ENCODE measurements at places on chromosomes 11 and 22.

DNA sequence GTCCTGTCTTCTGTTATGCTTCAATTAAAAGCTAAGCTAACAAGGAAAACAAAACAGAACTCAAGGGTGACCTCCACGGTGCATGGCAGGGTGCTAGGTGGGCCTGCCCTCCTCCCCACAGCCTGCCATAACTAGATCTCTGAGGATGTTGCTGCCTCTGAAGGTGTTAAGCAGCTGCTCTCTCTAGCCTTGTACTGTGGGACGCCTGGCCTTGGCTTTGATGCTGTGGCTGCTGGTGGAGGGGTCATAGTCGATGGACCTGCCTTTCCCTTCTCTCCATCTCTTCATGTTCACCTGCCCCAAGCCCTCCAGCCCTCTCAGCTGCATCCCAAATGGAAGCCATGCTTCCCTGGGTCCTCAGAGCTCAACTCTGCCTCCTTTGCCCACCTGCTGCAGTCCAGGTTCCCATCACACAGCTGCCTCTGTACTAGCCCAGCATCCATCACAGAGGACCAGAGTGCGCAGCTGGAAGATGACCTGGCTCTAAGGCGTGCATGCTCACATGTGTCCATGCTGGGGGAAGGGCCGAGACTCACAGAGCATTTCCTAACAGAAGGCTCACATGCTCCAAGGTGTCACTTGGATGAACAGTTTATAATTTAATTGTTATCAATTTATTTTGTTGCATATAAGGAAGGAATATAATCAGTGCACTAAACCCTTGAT, 180.3 kb upstream of the E2F8 start:
- DNase-seq = no peak

GRCh38 chr22:20142711-20143621, 7.9 kb downstream of the CCDC188 start:
- DNase-seq = no peak

DNA sequence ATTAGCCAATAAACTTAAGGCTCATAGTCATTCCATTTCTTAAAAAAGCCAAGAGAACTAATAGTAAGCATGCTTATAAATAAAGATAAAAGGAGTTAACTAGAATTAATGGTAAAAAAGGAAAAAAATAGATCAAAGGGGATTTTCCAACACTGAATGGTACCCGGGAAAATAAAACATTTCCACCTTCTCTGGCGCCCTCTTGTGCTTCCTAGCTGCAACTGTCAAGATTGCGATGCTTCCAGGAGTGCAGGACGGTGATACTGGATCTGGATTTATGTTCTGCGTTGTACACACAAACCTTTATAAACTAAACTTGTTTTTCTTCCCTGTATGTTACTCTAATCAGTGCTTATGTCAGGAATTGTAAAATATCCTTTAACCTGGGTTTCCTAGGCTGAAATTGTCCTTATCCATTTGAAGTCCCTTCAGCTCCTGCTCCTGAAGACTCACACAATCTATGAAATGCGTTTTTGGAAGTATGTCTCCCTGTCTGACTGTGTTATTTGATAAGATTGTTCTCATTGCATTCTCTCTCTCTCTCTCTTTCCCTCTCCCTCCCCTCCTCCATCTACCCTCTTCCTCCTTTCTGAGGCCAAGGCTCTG, 9.6 kb upstream of the HTATIP2 start:
- no peak for DNase-seq

GRCh38 chr11:2093575-2094353, 45.4 kb downstream of the IGF2 start:
- no peak for DNase-seq

GRCh38 chr11:58784995-58785394, 53.3 kb upstream of the GLYAT start:
- DNase-seq = no peak

DNA sequence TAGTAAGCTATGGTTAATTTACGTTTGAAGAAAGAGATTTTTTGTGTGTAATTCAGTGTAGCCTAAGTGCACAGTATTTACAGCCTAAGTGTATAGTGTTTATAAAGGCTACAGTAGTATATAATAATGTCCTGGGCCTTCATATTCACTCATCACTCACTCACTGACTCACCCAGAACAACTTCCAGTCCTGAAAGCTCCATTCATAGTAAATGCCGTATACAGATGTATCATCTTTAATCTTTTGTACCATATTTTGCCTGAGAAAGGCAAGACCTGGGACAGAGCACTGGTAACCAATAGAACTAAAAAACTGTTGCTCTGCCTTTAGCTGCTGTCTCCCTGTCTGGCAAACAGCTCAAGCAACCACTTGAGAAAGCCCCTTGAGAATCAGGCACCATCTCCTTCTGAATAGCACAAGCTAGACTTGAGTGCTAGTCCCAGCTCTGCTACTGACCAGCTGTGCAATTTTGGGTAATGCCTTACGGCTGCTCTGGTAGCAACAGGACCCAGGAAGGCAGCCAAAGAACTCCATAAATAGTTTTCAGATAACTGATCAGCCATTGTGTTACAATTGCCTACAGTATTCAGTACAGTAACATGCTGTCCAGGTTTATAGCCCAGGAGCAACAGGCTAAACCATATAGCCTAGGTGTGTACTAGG, 131.3 kb downstream of the KCNC1 start:
- no peak for DNase-seq

GRCh38 chr22:50274311-50274710, 4.1 kb upstream of the MAPK11 start:
- no peak for DNase-seq

DNA sequence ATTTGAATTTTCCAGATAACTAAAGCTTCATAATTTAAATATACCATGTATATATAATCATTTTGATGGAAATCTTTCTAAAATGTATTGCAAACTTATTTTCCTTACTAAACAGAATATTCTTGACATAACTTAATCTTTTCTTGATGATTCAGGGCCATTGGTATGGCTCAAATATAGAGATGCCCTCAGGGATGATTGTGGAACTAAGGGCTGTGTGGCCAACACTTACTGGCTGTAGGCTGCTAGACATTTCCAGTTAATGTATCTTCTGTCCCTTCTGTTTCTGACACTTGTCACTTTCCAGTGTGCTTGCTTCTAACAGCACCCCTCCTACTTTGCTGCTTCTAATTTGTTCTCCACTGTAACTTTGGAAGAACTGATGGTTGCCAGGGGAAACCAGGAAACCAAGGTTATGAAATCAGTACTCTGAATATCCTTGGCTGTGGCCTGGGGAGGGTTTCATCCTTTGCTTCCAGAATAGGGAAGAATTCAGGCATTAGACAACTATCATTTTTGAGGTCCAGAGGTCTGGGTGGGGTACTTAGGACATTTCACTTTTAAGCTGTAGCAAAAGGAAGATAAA, 697.2 kb downstream of the ETS1 start:
- no peak for DNase-seq

DNA sequence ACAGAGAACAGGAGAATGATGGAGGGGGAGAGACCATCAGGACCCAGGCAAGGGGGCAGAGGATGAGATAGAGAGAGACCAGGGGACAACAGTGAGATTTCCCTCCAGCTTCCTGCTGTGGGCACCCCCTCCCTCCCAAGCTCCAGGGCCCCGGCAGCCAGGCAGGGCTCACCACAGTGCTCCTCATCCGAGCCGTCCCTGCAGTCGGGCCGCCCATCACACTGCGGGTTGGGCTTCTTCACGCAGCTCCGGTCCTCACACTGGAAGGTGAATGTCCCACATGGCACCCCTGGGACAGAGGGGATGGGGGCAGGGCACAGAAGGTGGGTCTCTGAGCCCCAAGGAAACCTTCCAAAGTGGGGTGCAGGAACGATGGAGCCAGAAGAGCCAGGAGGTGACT, 19.2 kb downstream of the KCTD17 start:
- DNase-seq = no peak

DNA sequence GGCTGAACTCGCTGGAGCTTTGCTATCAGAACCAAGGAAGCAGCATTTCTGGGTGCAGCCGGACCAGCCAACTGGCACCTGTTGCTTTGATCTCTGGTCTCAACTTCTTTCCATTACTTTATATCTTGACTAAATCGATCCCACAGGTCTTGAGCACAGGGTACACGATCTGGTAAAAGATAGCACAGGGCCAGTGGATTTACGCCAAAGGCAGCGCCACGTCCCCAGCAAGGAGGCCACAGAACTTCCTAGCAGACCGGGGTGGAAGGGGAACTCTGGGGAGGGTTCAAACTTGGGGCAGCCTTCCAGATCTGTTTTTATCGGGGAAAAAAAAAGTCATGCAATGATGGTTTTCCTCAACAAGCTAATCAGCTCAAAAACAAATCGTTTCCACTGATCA, 14.0 kb downstream of the VPS37C start:
- DNase-seq = no peak

DNA sequence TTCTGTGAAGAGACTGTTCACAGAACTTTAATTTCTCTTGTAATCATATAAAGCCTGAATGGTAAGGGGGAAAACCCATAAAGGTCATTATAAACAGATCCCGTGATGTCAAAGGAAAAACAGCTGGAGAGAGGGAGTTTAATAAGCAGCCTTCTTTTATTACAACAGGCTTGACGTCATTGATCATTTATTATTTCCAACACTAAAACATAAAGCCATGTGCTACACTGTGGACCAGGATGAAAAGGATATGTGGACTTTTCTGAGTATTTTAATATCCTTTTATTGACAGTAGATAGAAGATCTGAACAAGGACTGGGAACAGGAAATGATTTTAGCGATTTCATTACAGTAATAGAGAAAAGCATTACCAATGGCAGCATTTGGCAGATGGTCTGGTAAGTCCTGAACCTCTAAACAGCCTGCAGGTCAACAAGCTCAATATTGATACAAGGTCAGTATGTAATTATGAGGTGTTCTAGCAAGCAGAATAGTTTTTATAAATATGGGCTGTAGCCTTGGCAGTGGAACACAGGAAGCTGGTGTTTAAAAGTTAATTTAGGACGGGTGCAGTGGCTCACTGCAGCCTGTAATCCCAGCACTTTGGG, 25.1 kb upstream of the TPH1 start:
- no peak for DNase-seq

DNA sequence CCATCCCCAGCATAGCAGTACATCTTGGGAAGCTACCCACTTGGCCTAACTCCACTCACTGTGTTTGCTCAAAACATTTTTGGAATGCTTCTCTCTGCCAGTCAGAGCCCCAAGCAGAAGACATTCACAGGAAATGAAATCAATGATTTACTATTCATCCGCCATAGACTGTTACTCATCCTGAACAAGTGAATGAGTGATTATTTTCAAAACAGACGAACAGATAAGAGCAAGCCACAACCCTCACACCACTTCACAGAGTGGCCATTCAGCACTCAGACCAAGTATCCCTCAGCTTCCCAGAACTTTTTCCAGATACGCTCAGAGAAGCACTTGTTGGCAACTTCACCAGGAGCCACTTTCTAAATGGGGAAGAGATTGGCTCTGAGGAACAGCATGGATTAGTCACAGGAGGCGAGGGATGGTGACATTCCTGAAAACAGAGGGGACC, 13.0 kb upstream of the UBASH3B start:
- no peak for DNase-seq

DNA sequence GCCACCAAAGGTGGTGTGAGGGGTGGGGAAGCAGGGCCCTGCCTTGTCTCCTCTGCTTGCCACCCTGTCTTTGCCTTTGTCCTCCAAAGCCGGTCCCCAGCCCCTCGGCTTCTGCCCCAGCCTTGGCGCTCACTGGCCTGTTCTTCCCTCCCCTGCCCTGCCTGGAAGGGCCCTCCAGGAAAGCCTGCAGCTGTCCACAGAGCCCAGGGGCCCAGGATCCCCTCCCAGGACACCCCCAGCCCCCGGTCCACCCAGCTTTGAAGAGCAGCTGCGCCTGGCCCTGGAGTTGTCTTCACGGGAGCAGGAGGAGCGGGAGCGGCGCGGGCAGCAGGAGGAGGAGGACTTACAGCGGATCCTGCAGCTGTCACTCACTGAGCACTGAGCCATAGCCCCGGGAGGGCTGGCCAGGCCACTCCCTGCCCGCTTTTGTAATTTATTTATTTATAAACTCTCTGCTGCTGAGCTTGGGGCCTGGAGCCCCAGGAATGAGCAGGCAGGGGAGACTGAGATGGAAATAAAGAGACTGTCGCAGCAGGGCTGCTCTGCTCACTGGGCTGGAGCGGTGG, 1.3 kb upstream of the SSH3 start:
- no peak for DNase-seq

GRCh38 chr11:116229236-116229970, 543.4 kb downstream of the BUD13 start:
- no peak for DNase-seq

DNA sequence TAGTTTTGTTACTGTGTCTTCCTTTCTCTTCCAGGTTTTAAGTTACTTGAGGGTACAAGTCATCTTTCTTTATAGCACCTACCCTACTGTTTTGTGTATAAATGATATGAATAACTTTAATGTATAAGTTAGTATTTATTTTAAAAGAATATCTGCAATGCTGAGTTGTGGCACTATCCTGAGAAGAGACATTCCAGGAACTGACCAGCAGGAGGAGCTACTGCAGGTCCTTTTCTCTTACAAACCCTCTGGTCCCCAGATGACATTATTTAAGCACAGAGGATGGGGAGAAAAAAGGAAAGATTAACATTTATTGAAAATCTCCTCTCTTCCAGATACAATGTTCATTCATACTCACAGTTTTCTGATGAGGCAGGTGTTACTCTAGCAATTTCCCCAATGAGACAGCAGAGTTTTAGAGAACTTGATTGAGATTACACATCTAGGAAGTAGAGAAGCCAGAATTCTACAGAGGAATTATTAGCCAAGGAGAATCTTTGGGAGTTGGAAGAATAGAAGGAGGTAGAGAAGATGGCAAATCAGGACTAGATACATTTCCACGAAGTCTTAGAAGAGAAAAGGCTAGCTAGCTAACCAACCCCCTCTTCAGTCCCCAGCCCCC, 541.2 kb upstream of the API5 start:
- DNase-seq = no peak

- DNase-seq = no peak
These were observed 29.7 kb downstream of the FADS3 start for GRCh38 chr11:61861634-61862033.

GRCh38 chr11:121904148-121904547, 211.9 kb downstream of the BLID start:
- no peak for DNase-seq

DNA sequence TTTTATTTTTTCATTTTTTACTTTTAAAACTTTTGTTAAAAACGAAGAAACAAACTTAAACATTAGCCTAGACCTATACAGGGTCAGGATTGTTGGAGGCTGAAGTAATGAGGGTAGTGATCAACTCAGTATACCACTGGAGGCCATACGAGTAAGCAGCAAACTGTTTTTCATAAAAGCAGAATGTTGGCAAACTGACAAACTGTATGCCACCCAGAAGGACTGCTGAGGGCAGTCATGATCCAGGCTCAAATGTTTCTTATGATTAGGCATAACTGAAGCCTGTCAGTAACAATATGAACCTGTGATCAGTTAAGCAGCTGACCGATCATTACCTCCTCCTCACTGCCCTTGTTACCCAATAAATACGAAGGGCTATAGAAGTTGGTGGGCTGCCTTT, 10.2 kb upstream of the SC5D start:
- DNase-seq = no peak

- DNase-seq = no peak
These were observed 1238.7 kb downstream of the TBC1D22A start for GRCh38 chr22:48001101-48001500.

Measured in activated CD4-positive, alpha-beta T cell treated with anti-CD3 and anti-CD28 coated beads, Interleukin-2, amount 50 U/mL, for 24 hours (primary cell).